ENCODE measurements at places on chromosomes 2 and 18.

- no peak for DNase-seq
Measured at GRCh38 chr18:22609642-22610041, 191.9 kb upstream of the CTAGE1 start.

- DNase-seq = no peak
Measured at GRCh38 chr2:59589881-59590280, 963.6 kb downstream of the BCL11A start.

GRCh38 chr2:28321426-28321825 is 71.2 kb upstream of the FOSL2 start:
- DNase-seq = no peak

DNA sequence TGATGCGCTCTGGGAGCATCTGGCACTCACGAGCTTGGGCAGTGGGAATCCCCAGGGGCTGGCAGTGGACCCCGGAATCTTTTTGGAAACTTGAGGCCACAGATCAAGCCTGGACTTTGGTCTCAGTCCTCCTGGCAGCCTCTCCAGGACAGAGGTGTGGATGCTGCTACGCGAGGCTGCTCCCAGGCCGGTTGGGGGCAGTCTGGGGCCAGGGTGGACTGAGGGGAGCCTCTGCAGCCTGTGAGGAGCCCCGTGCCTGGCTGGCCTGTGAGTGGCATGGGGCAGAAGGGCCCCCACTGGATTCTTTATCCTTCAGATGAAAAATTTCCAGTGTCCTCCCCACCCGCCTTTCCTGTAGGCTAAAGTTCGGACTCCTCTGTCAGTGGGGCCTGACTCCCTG is 12.7 kb upstream of the DES start:
- no peak for DNase-seq

GRCh38 chr2:104933151-104933917 is 79.4 kb downstream of the POU3F3 start:
- DNase-seq = no peak

DNA sequence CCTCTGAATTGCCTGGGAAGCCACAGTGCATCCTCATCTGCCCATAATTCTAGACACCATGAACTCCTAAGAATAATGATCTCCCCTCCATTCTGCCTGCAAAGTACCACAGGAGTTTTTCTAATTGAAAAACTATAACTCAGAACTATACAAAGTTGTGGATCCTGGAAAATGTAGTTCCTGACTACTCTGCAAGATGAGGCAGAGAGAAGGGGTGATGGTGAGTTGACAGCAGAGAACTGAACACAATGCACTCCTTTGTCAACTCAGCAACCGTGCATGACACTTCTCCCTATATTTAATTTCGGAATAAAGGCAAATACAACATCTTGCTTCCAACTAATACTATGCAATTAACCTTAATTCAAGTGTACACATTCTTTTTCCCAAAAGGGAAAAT is 471.1 kb upstream of the FAM98A start:
- DNase-seq = no peak

DNA sequence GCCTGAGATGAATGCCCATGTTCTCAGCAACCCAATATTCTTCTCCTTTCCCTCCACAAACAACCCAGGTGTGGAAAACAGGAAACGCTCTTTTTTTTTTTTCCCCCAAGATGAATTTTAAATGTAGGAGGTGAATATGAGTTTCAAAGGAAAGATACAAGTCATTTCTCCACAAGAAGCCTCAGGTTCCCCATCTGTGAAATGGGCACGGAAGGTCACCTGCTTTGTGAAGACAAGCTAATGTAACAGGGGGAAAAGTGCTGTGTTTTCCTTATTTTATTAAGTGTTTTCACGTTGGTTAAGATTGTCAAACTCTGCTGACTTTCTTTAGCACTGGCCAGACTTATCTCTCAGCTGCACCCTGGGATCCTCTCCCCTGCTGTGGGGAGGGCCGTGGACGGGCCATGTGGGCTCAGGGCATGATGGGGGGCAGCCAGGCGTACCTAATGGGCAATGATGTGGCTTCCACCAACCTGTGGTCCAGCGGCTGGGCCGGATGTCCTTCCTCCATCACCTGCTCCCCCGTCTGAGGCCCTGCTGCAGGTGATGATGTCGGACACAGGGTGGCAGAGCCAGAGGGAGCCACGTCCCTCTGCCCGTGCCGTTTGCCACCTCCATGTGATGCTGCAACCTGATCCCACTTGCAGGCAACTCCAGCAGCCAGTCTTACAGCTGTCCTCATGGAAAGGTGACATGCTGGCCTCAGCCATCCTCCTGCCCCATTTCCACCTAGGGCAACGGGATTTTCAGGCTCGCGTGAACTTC is 130.0 kb upstream of the PXDN start:
- no peak for DNase-seq

DNA sequence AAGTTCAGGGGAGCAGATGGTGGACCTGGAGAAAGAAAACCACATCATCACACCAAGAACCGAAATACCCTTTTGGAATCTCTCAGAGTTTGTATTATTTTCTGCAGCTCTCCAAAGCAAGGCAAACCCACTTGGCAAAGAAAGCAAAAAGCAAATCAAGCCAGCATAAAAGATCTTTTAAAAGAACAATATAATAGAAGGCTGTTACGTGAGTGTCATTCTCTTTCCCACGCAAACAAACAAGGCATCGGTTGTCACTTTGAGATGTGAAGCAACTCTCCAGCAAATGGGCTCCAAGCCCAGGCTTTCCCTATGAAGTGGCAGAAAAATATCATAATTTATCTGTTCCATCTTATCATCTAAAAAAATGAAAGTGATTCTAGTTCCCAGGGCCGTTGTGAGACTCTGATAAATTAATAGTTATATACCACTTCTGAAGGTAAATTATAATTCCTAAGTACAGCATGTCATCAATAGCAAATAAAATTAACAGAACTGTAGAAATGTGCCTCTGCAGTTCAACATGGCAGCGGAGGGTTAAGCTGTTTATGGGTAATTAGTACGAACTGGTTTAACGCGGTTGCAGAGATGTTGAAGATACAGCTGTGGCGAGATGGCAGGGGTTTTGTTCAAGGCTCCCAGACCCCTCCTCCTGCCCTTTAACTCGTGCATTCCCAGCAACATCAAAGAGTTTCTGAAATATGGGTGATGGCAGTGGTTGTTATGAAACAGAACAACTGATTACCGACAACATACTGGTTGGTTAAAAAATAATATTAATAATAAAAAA is 89.2 kb downstream of the EPHA4 start:
- DNase-seq = no peak

GRCh38 chr2:5889519-5889918 is 197.3 kb downstream of the SOX11 start:
- no peak for DNase-seq

- no peak for DNase-seq
Measured at GRCh38 chr2:101643004-101643524, 54.4 kb upstream of the MAP4K4 start.

GRCh38 chr2:18498531-18498930 is 61.9 kb downstream of the RDH14 start:
- no peak for DNase-seq

DNA sequence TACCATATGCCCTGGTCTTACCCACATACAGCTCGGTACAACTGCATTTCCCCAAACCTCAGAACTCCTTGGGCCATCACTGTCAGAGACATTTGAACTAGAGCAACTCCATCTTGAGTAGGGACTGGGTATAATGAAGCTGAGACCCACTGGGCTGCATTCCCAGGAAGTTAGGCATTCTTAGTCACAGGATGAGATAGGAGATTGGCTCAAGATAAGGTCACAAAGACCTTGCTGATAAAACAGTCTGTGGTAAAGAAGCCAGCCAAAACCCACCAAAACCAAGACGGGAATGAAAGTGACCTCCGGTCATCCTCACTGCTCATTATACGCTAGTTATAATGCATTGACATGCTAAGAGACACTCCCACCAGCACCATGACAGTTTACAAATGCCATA is 131.3 kb downstream of the PIK3C3 start:
- DNase-seq = no peak

DNA sequence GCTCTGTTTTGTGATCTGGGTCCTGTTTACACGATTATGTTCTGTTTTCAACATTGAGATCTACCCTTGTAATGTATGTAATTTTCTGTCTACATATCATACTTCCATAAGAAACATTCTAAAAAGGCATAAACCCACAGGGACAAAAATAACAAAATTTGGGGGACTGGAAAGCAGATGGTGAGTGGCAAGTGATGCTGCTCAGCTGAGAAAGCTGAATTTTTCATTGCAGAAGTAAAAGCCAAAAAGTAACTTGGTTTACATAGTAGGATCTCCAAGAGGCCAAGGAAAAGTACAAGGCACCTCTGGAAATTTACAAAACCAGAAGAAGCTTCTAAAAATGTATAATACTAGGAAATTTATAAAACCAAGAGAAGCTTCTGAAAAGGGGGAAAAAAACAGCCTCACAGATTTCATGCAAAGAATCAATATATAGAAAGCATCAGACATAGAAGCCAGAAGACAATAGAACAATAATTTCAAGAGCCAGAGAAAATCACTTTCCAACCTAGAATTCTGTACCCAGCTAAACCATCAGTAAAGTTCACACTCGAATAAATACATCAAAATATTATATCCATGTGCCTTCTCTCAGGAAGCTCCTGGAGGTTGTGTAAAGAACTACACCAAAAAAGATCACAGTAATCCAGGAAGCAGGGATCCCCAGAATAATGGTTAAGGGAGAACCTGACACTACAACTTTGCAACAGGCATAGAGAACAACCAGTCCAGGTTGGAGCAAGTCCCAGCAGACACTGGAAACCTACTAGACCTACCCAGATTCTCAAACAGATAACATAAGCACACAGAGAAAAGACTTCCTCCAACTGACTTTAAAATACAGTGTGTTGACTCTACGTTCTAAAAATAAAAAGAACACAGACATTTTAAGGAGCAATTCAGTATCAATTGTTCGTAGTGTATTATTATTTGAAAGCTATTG is 401.7 kb upstream of the HS6ST1 start:
- DNase-seq = no peak

GRCh38 chr2:189492451-189492850 is 51.2 kb downstream of the WDR75 start:
- DNase-seq = no peak

GRCh38 chr2:176390276-176391147 is 121.3 kb downstream of the MTX2 start:
- DNase-seq = no peak

DNA sequence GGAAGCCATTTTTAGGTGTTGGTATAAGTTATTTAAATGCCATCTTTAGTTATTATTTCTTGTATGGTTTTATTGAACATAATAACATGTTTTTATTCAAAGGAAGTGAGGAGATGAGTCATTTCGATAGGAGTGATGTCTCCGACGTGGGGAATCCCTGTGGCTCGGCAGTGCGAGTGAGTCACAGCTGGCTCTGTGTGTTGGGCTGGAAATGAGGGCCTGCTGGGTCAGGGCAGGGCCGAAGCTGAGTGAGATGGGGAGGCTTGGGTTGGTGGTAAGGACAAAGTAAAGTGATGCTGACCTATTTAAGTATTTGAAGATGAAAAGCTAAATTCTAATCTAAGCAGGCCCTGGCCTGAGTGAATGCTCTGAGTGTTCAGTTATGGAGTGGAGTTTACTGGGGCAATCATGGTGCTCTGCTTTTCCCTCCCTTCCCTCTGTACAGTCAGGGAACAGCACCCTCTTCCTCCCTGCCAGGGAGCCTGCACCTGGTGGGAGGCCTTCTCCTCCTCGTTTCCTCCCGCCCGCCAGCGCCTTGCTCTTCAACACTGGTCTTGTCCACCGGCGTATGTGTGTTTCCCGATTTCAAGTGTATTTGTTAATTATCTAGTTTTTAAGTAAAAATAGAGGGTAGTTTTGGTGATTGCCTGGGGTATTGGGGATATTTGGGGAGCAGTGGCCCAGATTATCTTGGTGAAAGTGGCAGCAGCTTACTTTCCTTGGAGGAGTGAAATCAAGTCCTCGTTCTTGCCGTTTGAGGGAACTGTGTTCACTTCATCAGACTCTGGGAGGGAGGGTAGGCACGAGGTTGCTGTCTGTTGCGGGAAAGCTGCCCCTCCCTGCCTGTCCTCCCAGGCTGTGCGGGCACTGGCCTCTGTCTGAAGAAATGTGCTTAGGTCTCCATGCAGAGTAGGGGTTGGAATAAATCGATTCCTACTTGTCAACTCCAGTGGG is 157.0 kb downstream of the LDLRAD4 start:
- DNase-seq = peak; percentile 36

DNA sequence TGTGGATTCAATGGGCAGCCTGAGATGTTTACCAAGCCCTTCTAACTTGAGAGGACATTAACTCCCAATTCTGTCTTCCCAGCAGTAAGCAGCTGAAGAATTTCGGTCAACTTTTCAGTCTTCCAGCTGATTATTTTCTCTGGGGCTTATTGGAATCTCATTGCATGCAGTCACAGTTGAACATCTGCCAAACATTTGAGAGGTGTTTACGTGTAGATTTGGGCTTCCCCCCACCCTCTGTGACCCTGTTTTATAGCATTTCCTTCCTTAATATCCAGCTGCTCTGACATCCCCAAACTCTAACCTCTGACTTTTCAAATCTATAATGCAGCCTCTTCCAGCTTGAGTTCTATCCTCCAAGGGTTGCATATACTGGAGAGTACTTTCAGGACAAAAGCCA is 16.5 kb upstream of the VIT start:
- no peak for DNase-seq

- no peak for DNase-seq
Measured at GRCh38 chr18:57791192-57791591, 11.9 kb downstream of the ATP8B1 start.

DNA sequence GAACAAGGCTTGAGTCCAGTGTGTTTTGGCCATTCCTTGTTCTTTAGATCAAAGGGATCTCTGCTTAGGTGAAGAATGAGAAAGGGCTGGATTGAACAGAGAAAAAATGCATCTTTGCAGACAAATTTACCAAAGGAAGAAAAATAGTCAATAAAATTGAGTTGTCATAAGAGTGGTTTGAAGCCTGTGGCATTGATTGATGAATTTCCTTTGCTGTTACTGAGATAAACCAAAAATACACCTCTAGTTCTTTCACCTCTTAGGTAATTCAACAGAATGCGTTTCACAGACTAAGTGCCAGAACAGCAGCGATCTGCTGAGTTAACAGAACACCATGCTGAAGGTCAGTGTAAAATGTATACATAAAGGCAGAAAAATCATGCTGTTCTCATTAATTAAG is 96.8 kb downstream of the SPHKAP start:
- no peak for DNase-seq

DNA sequence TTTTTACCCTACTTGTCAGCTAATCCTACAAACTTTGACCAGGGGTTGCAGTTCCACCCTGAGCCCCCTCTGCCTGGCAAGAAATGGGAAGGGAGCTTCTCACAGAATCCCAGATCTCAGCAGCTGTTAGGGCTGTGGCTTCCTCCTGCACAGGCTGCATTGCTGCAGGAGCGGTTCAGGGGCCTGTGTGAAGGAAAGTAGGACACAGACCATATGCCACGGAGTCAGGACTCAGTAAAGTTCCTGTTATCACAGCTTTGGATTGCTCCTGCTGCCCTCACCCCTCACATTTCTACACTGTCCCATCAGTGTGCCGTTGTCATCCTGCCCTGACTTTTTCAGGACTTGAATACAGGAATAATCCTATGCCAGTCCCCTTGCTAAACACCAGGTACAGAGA is 62.8 kb upstream of the SP3 start:
- DNase-seq = no peak

DNA sequence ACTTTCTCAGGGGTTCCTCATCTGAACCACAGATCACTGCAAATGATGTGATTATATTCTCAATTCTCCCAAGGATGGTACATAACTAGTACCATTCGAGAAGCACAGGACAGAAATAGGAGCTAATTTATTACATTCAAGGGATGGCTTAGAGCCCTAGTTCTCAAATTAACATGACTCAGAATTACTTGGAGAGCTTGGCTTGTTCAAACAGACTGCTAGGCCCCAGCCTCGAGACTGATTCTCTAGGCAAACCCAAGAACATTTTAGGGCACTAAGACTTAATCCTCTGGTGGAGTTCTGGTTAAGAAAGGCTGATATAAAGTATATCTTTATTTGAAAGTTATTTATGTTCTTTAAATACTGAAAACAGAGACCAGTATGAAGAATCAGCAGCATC is 35.8 kb downstream of the HIBCH start:
- no peak for DNase-seq

All from stimulated activated CD8-positive, alpha-beta memory T cell treated with anti-CD3 and anti-CD28 coated beads, Interleukin-15, amount 100 ng/mL, for 1 hour (primary cell).